ENCODE measurements at places on chromosomes 6 and 20. TPM values are rescaled to one million over a fixed set of nuclear protein-coding genes. Genes with fewer than 3 reads are reported as not detected.

Gene CTCFL
- not detected for total RNA-seq

Gene NANP
- total RNA-seq: 3.0 TPM

Gene SERAC1
- 16.0 TPM for total RNA-seq

Gene CFAP206
- 1.2 TPM for total RNA-seq

Gene ZBP1
- total RNA-seq: not detected

Gene DEFB128
- total RNA-seq: not detected

Gene CPXM1
- total RNA-seq: 10.1 TPM

Gene KHDRBS2
- total RNA-seq: 55.8 TPM

Gene LTB
- not detected for total RNA-seq

Gene BMP6
- total RNA-seq: 3.4 TPM

Gene SH3BGRL2
- 16.5 TPM for total RNA-seq

Gene HRH3
- 0.49 TPM for total RNA-seq

Gene RBPJL
- total RNA-seq: not detected

Gene PRSS35
- total RNA-seq: 6.9 TPM

Gene PPP1R14C
- total RNA-seq: 48.7 TPM

Gene CST4
- total RNA-seq: not detected

Gene BMP2
- total RNA-seq: 6.1 TPM

Gene C20orf144
- total RNA-seq: not detected

Gene TRIM15
- not detected for total RNA-seq

Gene CST5
- total RNA-seq: not detected

Gene WASF1
- 116 TPM for total RNA-seq

Gene CRISP2
- total RNA-seq: 0.49 TPM

Gene SEMG1
- total RNA-seq: not detected

Gene FAM184A
- 29.7 TPM for total RNA-seq

Gene EMILIN3
- total RNA-seq: 3.7 TPM

Gene PRRT1
- total RNA-seq: 0.74 TPM

Gene GLP1R
- under 0.01 TPM for total RNA-seq

Data from temporal lobe (tissue), 4 donors.